ENCODE measurements at places on chromosomes 1 and 21. TPM values are rescaled to one million over a fixed set of nuclear protein-coding genes. Genes with fewer than 3 reads are reported as not detected.

Gene ANXA9
- total RNA-seq = 0.36 TPM

Gene SEC16B
- 5.8 TPM for total RNA-seq

DNA sequence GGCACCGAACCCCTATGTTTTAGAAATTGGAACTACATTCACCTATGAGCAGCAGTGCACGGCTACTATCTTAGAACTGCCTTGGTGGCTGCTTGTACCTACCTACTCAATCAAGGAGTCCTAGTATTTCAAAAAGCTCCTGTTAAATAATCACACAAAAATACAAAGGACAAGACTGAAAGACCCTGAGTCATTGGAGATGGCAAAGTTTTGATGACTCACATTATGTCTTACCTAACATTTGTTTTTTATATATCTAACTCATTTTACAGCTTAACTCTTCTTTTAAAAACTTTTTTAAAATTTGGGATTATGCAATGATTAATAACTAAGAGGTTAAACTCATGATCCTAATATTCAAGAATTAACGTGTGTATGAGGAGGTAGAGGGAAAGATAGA, 1206.0 kb upstream of the TMPRSS15 start:
- no peak for DNase-seq

- no peak for DNase-seq
Observed at GRCh38 chr21:33949516-33950430, 34.2 kb upstream of the ATP5PO start.

DNA sequence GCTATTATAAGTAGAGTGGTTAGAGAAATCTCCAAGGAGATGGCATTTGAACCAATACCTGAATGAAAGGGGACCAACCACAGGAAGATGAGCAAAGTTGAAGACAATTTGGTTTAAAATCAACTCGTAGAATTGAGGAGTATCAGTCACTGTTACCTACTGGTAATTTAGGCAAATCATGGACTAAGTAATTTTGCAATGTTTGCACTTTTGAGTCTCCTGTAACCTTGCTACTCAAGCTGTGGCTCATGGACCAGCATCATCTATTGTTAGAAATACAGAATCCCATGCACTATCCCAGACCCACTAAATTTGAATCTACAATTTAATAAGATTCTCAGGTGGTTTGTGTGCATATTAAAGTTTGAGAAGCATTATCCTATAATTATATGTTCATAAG, 21.8 kb downstream of the RWDD3 start:
- DNase-seq = no peak

GRCh38 chr1:158564608-158565007, 5.8 kb downstream of the OR6P1 start:
- no peak for DNase-seq
